ENCODE measurements at places on chromosomes 7 and 10.

DNA sequence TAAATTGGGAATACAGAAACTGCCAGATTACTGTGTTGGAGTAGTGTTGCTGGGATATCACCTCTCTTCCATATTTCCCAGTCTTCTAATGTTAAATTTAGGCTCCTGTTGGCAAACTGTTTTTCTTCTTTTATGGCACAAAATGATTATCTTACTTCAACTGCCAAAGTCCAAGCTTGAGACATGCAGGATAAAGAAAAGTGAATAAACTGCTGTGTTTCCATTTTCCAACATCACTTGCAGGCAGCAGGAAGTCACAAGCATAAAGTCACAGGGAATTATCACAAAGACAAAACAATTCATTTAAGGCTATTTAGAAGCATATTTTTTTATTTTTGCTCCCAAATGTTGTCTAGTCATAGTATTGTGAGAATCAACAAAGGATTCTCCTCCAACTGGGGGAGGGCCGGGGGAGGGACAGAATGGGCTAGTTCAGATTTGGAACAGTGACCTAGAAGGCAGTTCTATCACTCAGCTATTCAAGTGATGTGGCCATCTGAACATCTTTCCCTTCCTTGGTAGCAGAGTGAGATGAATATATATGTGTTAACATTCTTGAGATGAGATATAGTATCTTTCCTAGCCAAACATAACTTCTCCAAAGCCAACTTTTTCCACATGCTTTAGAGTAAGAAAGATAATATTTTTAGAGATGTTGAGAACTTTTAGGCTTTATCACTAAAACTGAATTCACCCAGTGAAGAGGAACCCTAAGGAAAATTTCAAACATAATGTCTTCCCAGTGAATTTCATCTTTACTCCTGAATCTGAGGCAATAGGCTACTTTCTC lies 364.7 kb downstream of the CTNNA3 start:
- DNase-seq = no peak

GRCh38 chr10:47326927-47327330 lies 4.7 kb downstream of the GDF2 start:
- DNase-seq = no peak

DNA sequence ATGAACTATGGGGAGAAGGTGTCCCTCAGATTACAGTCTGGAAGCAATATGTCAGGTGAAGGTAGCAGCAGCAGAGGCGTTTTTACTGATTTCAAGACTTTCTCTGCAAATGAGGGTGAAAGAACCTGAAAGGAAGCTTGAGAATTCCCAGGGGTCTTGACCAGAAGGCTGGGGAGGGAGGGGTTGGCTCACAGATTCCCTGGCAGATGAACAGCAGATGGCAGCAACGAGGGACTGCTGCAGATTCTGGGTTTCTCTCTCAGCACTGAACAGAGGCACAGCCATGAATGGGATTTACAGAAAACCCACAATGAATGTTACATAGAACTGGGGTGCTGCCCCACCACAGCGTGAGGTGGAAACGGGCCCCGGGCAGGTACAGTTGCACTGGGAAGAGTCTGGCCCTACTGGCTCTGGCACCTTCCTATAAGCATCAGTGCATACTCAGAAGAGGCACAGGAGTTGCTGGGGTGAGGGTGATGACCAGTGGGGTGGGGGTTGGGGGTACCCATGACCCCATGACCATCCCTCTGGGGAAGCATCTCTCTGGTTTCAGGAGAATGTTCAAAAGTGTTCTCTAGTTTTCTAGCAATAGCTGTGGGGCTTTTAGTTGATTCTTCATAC lies 317.8 kb downstream of the SH2D4B start:
- DNase-seq = no peak

DNA sequence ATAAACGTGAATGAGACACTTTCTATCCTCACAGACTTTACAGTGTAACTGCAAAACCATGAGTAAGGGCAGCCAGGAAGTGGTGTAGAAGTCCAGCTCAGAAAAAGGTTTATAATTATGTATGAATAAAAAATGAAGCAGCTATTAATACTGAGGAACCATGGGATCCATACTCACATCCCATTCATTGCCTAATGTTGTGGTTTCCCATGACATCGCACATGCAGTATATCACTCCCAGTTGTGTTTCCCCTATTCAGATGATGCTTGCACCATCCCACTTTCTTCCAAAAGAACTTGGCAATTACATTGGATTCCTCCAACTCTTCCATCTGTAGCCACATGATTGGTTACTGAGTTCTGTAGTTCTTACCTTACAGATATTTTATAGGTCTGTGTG lies 74.5 kb upstream of the SEMA3D start:
- no peak for DNase-seq
